ENCODE measurements at places on chromosomes 13 and 19.

GRCh38 chr19:35169221-35169995 lies 14.9 kb downstream of the FXYD5 start:
- no peak for DNase-seq

DNA sequence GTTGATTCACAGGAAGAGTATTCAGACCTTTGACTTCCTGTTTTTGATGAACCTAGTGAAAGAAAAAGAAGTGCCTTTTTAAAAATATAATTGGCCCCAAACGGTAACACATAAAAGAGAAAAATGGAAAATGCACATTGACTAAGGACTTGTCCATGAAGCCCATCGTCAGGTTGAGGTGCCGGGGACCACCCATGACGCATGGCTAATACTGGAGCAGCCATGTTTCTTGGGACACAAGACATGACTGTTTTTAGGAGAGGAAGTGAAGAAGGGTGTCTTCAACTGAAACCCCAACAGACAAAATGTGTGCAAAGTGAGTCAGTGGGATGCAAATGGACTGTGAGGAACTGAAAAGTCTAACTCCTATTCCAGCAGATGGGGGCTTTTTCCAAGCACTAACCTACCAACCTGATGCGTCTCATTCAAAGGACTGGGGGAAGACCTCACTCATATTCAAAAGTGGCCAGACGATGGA lies 459.4 kb downstream of the FOXO1 start:
- no peak for DNase-seq

GRCh38 chr13:49935171-49936074 lies 717 bp downstream of the SPRYD7 start:
- peak; percentile 59 for DNase-seq

- DNase-seq: no peak
Observed at GRCh38 chr13:110354123-110354627, 47.1 kb downstream of the COL4A2 start.

- DNase-seq: peak; percentile 18
Observed at GRCh38 chr19:11767633-11768133, 883 bp downstream of the ZNF441 start.

DNA sequence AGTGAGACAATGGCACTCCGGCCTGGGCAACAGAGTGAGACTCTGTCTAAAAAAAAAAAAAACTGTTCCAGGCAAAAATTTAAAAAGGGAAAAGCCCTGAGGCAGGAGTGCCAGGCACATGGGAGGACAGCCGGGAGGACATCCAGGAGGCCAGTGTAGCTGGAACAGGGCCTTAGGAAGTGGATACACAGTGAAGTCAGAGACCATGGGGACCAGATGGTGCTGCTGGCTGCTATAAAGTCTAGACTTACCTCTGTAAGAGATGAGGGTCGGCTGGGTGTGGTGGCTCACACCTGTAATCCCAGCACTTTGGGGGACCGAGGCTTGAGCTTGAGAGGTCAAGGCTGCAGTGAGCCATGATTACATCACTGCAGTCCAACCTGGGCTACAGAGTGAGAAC lies 15.0 kb downstream of the HAS1 start:
- DNase-seq: no peak

DNA sequence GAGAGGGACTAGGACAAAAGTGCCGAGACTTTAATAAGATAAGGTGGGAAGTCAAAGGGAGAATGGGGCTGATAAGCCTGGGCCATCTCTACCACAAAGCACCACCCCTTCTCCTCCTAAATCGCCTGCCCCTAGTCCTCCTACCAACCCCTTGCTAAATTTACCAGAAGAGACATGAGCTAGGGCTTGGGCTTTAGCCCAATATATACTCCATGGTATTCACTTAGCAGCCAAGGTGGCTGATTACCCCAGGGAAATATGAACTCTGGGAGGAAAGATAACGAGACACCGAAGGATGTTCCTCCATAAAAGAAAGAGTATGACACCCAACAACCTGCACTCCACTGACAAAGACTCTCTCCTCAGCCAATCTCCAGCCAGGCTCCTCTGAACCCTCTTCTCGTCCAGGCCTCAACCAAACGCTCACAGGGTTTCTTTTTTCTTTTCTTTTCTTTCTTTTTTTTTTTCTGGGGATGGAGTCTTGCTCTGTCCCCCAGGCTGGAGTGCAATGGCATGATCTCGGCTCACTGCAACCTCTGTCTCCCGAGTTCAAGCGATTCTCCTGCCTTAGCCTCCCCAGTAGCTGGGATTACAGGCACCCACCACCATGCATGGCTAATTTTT lies 610.2 kb downstream of the UQCRFS1 start:
- no peak for DNase-seq

GRCh38 chr13:112806739-112807652 lies 117.2 kb downstream of the ATP11A start:
- no peak for DNase-seq

GRCh38 chr19:15194938-15195337 lies 5.9 kb downstream of the NOTCH3 start:
- DNase-seq: no peak

All from A172 (cell line).